SK-N-SH (cell line): ENCODE measurements at places on chromosomes 7 and 10.
A peak's percentile ranks its signal among the peaks of the same experiment; 100 is the strongest.

DNA sequence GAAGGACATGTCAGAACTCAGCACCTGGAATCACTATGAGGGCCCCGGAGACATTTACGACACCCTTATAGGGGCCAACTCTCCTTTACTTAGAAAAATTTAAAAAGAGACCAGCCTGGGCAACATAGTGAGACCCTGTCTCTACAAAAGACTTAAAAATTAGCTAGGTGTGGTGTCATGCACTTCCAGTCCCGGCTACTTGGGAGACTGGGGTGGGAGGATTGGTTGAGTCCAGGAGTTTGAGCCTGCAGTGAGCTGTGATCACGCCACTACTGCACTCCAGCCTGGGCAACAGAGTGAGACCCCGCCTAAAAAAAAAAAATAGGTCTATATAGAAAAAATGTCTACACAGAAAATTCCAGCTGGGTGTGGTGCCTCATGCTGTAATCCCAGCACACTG is 7.5 kb upstream of the CYTH3 start:
- H3K4me1 ChIP-seq = peaks cover 3% of the 10 kb centered on the region; the same call in 1 of the 2 replicates
- H3K27me3 ChIP-seq = no peaks in the 10 kb centered on the region
- H3K36me3 ChIP-seq = no peaks in the 10 kb centered on the region
- no peak overlapping the region for H3K27ac ChIP-seq
- no peak overlapping the region for H3K4me3 ChIP-seq

GRCh38 chr10:89644967-89645741 is at the start of gene PANK1:
Gene PANK1 (minus strand): TSS chr10:89645242. CDS start chr10:89644891, 351 bp downstream.
- H3K4me3 ChIP-seq = peak within 1 kb of the TSS; percentile 88
- H3K4me1 ChIP-seq = peaks cover 16% of the 10 kb centered on the region; the same call in 1 of the 2 replicates
- peak; percentile 85 for DNase-seq
- no peaks in the 10 kb centered on the region for H3K36me3 ChIP-seq
- no peaks in the 10 kb centered on the region for H3K27me3 ChIP-seq
- H3K27ac ChIP-seq = peak within 1 kb of the TSS; percentile 71

GRCh38 chr10:70448236-70448635 is 6.8 kb upstream of the NODAL start:
- peaks cover 8% of the 10 kb centered on the region; the same call in 1 of the 2 replicates for H3K4me1 ChIP-seq
- H3K4me3 ChIP-seq = no peak overlapping the region
- H3K27me3 ChIP-seq = peaks cover 5% of the 10 kb centered on the region; the same call in 1 of the 2 replicates

DNA sequence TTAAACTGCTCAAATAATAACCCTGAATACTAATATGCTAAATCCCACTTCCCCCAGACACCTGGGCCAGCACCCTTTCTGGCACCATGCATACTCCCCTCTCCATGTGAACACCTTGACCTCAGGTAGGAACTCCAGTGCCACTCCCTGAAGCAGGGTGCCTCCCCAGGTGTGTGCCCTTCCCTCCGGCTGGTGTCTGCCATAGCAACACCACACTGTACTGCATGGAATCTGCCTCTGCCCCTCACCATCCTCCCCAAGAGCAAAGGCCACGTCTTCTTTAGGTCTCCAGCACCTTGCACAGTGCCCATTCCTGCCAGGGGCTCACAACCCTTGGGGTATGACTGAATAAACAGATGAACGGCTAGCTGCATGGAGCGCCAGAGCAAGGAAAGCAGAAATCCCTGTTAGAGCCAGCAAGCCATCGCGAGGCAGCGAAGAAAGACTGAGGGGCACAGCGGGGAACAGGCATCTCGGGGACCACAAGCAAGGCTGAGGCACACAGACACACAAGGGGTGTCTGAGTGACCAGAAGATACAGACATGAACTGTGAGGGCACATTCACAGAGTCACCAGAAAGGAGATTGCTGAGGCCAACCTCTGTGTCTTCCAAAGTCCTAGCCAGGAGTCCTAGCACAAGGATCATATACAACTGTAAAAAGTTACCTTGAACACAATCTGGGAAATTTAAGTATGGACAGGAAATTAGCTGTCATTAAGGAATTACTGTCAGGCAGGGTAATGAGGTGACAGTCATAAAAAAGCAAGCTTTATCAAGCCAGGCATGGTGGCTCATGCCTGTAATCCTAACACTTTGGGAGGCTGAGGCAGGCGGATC is 25.7 kb downstream of the COBL start:
- H3K27ac ChIP-seq = no peak overlapping the region
- H3K4me1 ChIP-seq = no peaks in the 10 kb centered on the region
- no peak for DNase-seq
- no peaks in the 10 kb centered on the region for H3K36me3 ChIP-seq
- no peak overlapping the region for H3K4me3 ChIP-seq

DNA sequence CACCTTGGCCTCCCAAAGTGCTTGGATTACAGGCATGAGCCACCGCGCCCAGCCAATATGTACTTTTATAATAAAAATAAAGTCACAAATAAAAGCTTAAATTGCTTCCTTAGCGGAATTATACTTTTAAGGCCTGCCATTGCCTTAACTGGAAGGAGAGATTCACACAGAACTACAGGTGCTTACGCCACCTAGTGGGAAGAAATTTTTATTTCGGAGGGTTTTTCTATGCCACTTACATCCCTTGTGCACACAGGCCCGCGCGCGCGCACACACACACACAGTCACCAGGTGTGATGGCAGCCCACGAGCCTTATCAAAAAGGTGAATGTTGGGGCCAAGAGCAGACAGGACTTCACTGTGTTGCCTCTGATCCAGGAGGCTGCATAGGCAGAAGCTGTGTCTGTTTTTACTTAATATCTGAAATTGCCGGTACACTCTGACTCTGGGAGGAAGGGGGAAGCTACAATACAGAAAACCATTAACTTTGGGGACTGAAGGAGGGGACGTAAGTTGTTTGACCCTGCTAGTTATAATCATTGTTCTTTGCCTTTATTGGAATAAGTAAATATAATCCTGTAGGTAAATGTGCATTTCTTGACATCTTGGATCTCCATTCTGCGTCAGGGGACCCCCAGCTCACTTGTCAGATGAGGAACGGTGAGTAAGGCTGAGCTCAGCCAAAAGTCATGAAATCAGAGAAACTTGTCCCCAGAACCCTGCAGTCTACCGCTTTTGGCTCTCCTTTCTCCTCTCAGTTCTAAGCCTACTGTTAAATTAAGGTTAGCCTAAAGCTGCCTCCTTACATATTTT is 87.1 kb downstream of the SLC16A9 start:
- no peaks in the 10 kb centered on the region for H3K27me3 ChIP-seq
- H3K4me1 ChIP-seq = peaks cover 2% of the 10 kb centered on the region; the same call in 1 of the 2 replicates
- DNase-seq = peak; percentile 46
- no peak overlapping the region for H3K27ac ChIP-seq
- H3K4me3 ChIP-seq = no peak overlapping the region
- H3K36me3 ChIP-seq = no peaks in the 10 kb centered on the region
